ENCODE measurements at places on chromosomes 5 and 9.

DNA sequence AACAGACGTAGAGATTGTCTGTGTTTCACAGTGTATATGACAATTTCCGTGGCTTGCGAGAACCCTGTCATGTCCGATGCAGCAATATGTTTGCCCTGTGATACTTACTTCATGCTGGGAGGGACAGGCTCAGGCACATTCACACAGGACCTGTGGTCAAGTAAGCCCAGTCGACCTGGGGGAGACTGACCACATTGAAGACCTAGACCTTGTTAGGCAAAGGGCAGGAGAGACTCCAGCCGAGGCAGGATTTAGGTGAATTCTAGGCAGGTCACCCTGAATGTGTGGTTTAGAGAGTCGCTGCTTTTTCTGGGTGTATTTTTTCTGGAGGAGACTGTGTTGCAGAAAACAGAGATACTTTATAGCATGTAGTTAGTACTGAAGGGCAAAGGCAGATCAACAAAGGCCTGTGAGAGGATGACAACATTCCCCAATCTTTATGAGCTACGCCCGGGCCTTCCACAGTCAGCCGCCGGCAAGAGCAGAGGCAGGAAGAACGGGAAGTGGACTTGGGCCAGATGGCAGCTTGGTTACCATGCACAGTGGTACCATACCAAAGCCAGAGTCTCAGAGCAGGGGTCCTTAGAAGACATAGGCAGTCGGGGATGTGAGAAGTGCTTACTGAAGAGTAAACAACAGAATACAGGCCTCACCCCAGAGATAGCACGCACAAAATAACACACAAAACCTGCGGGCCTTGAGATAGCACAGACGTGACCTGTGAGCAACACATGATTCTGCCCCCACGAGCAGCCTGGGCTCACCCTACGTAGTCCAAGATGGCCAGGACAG is 220.7 kb downstream of the CACNA1B start:
- no peak for DNase-seq

GRCh38 chr5:132072528-132072927 is 1.1 kb upstream of the CSF2 start:
- DNase-seq = no peak

GRCh38 chr5:55222985-55223811 is 3.9 kb downstream of the MCIDAS start:
- DNase-seq = no peak

DNA sequence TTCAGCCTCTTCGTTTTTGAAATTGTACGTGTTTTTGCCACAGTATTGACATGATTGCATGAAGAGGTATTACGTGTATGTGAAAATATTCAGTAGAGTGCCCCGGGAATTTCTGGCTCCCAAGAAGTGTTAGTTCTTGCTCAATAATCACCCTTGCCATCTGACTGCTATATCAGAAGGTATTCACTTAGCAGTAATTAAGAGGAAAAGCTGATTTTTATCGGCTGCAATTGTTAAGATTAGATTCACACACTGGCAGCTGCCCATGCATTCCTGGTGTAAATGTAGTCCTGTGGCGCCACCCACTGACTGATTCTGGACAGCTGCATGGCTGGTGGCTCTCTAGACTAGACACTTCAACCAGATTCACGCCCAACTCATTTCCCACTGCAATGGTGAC is 440.1 kb upstream of the ADAMTS16 start:
- DNase-seq = peak; percentile 21

DNA sequence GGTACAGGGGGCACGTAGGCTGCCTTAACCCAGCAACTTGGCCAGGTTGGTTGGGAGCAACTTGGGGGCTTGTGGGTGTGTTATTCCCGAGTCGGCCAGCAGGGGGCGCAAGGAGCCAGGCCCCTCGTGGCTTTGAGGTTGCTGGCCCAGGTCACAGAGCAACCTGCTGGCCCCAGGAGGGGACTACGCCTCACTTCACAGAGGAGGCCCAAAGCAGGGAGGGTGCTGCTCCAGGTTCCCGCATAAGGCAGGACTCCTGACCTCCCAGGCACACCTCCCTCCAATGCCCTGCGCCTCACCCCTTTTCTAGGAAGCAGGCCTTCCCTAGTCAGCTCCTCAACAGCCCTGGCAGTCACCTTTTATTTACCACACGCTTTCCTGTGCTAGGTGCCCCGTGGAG is 18.1 kb downstream of the KYAT1 start:
- DNase-seq = peak; percentile 66

DNA sequence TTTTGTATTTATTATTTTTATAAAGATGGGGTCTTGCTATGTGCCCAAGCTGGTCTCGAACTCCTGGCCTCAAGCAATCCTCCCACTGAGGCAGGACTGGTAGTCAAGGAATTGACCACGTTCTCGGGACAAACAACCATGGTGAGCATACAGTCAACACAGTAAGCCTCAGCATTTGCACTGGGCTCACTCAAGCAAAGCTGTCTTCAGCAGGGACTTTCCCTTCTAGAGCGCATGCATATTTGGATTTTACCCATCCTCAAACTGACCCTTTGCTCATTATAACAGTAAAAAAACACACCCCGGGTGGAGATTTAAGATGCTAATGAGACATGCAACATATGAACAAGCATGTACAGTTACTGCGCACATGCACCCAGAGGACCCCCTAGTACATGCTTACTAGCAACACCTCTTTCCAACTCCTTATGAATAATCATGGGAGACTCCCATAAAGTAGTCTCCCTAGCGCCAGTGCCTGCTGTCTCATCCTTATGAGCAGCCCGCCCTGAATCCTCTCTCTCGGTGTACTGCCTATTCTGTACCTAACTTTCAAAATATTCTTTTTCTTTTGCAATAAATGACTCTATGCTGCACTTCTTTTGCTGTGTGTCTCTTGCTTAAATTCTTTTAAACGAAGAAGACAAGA is 41.5 kb downstream of the C5orf22 start:
- DNase-seq = no peak

DNA sequence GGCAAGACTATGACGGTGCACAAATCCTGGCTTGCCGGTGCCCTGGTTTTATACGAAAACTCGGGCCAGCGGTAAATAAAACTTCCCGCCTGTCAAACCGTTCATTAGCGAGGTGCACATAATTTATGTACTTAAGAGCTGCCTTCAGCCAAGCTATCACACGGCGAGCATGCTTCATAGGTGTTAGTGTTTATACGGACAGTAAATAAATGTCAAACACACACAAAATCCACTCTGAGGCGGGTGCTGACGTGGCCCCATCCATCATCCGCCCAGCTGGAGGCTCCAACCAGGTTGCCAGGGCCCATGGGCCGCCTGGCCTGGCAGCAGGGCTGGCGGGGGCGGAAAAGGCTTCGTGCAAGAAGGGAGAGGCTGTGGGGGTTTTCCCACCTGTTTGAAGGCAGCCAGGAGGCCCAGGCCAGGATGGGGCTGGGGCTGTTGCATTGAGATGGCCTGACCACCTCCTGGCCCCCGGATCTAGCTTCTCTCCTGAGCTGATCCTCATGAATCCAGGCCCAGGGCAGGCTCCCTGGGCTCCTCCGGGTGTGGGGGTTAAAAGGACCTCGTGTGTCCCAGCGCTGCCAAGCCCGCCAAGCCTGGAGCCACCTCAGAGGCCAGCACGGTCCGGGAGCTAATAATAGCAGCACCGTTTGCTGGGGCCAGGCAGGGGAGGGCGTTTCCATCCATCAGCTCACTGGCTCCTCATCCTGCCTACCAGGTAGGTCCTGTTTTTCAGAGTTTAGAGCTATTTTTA is 43.2 kb downstream of the BARX1 start:
- DNase-seq = no peak

- no peak for DNase-seq
Measured at GRCh38 chr9:111483439-111483857, 735 bp downstream of the ECPAS start.

DNA sequence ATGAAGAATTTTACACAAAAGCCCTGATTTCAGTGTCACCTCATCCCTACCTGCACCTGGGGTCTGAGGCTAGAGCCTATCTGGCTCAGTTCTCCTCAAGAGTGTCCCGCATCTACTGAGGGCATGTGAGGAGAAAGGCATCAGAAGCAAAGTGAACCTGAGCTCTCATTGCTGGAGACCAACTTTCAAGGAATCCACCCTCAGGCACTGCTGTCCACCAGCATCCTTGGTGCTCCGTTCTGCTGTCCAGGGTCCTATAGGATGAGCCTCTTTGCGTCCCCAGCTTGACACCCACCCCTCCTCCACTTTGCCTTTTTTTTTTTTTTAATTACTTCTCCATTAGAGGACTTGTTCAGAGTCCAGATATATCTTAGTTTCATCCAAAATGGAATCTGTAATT is 49.5 kb downstream of the CAMSAP1 start:
- DNase-seq = no peak

DNA sequence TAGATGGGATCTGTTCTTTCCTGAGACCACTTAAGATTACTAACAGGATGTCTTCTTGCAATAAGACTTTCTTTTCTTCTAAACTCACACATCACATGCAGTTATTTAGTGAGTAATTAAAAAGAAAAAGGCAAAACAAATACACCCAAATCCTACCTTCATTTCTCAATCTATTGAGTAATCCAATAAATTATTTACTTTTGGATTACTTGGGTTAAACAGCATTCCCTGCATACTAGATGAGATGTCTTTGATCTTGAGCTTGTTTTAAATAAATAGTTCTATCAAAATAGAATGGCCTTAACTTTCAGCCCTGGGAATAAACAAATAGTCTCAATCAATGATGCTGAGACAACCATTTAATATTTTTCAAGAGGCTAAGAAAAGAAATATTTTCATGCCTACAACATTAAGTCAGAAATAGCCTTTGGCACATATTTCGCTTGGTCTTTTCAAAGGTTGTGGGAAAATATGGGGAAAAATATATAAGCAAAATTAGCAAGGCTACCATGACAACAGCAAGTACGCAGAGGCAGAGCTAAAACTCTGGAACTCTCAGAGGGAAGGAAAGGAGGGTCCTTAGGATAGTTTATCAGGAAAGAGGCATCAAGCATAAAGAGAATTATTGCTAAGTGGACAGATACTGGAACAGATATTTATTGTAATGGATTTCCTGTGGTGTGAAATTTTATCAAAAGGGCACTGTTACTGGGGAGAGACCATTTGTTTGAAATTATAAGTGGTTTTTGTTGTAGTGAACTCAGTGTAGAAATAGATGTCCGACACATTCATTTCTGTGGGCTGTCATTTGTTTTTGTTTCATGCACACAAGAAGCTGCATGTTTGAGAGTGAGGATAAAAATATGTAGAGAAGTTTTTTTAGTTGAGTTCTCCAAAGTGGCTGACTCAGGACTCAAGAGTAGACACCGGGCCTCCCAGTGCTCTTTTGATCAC is 70.2 kb upstream of the CDH6 start:
- DNase-seq = no peak

GRCh38 chr5:51810592-51810991 is 427.3 kb downstream of the ISL1 start:
- DNase-seq = no peak

DNA sequence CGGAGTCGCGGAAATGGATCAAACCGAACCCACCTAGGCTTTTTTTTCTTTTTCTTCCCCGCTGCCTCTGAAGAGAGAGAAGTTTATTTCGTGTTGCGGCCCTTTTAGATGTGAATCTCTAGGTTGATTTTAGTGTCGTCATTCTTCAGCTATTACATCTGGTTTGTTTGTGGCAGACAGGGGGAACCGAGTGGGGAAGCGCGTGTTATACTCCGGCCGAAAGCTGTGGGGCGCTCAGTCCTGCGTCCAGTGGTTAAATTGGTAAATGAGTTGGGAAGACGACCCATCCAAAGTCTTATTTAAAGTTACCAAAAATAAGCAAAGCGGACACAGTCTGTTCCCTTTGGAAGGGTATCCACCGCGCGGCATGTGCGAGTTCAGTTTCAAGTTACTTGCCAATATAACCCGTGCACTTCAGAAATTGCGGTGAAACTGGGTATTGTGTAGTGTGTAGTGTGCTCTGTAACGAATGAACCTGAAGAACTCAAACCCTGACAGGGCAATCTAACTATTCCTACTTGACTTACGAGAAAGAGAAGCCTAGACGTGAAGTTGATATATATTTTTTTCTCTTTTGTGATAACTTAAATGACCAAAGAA is 1.3 kb downstream of the MAN2A1 start:
- DNase-seq = peak; percentile 88

DNA sequence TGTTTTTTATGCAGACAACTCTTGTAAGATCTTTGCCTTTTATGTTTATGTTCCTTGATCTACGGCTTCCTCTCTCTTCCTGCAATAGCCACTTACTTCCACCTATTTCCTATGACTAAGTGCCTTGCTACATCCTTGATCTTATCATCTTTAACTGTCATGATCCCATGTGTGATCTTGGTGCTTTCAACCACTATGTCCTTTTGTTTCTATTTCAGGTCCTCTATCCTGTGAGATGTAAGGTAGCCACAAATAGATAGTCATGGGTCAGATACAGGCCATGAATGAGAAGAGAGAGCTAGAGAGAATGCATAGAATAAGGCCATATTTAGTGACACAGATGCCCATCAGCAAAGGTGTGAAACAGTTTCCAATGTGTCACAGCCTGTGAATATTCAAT is 243.6 kb upstream of the HAPLN1 start:
- peak; percentile 6 for DNase-seq

- no peak for DNase-seq
Measured at GRCh38 chr5:143665866-143666265, 146.1 kb upstream of the HMHB1 start.

DNA sequence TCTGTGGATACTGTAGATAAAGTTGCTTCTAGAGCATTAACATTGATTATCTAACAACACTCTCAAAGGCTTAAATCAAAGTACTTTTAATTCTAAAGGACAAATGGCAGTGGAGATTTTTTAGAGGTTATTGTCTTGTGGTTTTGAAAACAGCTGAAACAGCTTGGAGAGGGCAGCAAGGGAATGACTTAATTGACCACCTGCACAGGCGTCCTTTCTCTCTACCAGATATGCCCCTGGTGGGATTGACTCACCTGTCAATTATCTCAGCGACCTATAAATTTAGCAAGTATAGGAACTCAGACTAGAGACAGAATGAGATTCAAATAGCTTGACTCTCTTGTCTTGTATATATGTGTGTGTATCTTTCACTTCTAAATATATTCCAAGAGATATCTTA is 13.5 kb downstream of the ARL14EPL start:
- DNase-seq = no peak

- DNase-seq = no peak
Measured at GRCh38 chr5:120927950-120928530, 463.9 kb downstream of the PRR16 start.

DNA sequence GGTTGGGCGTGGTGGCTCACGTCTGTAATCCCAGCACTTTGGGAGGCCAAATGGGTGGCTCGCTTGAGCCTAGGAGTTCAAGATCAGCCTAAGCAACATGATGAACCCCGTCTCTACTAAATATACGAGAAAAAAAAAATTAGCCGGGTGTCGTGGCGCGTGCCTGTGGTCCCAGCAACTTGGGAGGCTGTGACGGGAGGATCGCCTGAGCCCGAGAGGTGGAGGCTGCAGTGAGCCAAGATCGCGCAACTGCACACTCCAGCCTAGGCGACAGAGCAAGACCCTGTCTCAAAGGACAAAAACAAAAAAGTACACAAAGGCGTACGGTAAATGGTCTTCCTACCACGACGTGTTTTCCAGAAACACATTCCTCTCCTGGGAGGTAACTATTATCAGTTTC is 538 bp upstream of the BDP1 start:
- DNase-seq = no peak

DNA sequence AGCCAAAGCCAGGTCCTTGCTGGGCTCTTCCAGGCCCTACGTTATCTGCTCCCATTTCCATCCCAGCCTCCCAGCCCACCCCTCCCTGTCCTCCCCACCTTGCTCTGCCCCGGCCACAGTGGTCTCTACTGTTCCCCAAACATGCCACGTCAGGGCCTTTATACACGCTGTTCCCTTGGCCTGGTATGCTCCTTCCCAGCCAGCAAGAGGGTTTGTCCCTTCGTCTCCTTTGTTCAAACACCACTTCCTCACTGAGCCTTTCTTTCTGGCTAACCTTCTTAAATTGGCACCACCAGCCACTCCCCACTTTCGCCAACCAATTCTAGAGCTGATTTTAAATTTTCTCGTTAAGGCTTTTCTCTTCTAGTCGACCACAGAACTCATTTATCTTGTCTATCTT is 9.8 kb downstream of the SH2D3C start:
- DNase-seq = no peak
